GM12891 (cell line): ENCODE measurements at places on chromosomes 3 and 15.

- no peak for DNase-seq
Observed at GRCh38 chr3:25038922-25039321, 389.1 kb upstream of the RARB start.

GRCh38 chr3:29314727-29315088, 33.8 kb downstream of the RBMS3 start:
- no peak for DNase-seq

DNA sequence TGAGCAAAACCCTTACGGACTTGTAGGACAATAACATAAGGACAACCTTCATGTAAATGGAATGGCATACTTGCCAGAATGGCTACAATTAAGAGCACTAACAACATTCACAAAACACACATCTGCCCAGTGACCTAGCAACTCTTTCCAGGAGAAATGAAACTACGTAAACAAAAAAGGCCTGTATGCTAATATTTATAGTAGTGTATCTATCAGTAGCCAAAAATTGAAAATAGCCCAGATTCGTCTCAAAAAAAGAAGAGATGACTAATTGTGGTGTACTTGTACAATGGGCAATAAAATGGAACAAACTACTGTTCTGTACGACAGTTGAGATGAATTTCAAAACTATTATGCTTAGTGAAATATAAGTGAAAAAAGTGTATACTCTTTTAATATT, 38.4 kb downstream of the CMC1 start:
- no peak for DNase-seq

DNA sequence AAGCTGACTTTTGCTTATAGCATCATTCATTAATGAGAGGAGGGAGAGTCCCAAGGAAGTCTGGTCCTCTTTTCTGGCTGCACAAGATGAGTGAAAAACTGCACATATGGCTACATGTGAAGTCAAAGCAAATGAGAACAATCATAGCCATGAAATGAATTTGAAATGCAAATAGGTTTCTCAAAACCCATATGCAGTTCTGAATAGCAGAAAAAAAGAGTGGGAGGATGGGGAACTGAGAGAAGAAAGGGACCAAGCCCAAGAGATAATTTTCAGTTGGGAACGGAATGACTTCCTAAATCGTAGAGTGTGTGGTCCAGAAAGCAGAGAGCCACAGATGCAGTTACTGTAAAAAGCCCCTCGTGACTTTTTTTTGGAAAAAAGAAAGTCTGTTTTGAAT, 66.3 kb downstream of the GTPBP8 start:
- DNase-seq = no peak

DNA sequence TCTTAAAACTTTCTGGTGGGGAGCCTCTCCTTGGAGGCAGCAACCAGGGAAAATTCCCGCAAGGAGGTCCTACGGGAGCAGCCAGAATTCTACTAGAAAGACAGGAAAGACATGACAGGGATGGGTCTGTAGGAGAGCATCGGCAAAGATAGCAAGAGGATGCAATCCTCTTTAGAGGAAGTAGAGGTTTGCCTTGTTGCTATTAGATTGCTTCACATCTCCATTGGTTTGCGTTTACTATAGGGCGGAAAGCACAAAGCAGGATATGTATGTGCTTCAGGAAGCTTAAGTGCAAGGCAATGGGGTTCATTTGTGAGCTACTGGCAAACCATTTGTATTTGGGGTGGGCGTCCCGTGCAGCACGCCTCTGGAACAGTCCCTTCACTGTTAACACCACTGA, 193.0 kb downstream of the RORA start:
- DNase-seq = no peak

DNA sequence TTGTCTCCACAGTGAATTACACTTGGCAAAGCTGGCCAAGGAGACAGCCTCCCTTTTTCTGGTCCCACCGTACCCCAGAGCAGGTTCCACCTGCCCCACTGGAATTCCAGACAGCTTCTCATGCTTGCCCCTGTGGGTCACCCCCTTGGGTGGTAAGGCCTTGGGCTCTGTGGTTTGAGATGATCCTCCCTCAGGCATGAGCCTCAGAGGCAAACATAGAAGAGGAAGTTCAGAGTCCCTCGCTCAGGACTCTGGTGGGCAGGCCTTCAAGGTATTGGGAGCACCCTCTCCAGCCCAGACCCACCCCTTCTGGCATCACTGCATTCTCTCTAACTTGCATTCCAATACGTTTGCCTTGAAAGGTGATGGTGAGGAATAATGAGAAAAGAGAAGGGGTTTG, 17.6 kb upstream of the UBA7 start:
- DNase-seq = no peak

GRCh38 chr15:71532994-71533393, 277.4 kb upstream of the NR2E3 start:
- DNase-seq = no peak

DNA sequence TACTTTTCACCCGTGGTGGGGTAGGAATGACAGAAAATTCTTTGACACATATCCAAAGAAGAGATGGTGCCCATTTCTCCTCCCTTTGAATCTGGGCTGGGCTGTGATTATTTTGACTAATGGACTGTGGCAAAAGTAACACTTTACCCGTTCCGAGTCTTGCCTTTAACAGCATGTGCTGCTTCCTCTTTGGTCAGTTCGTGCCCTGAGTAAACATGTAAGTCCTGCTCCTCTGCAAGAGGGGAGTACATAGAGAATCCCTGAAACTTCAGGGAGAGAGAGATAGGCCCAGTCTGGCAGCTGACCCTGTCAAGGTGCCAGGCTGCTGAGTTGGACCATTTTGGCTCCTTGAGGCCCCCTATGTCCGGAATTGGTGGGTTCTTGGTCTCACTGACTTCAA, 243.1 kb downstream of the EPHB1 start:
- no peak for DNase-seq
